ENCODE measurements at places on chromosomes 11 and 22. TPM values are rescaled to one million over a fixed set of nuclear protein-coding genes. Genes with fewer than 3 reads are reported as not detected.

The TEX54 gene
- 0.95 TPM for total RNA-seq

DNA sequence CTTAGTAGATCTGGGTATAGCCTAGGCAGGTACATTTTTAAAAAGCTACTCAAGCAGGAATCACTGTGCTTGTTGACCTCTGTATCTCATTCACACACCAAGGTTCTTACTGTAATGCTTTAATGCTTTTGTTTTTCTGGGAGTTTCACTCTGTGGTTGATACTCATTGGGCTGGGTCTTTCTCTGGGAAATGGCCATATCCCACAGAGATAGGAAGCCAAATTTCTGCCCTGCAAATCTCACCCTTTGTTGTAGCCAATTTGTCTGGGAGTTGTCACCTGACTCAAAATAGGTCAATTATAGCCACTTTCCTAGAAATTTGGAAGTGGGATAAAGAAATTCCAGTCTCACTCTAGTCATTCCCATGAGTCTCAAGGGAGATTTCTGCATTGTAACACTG lies 195.8 kb upstream of the BDNF start:
- no peak overlapping the region for H3K4me3 ChIP-seq
- H3K36me3 ChIP-seq: no peaks in the 10 kb centered on the region
- peaks cover 13% of the 10 kb centered on the region for H3K4me1 ChIP-seq

The TRIOBP gene
- total RNA-seq: 30.7 TPM

DNA sequence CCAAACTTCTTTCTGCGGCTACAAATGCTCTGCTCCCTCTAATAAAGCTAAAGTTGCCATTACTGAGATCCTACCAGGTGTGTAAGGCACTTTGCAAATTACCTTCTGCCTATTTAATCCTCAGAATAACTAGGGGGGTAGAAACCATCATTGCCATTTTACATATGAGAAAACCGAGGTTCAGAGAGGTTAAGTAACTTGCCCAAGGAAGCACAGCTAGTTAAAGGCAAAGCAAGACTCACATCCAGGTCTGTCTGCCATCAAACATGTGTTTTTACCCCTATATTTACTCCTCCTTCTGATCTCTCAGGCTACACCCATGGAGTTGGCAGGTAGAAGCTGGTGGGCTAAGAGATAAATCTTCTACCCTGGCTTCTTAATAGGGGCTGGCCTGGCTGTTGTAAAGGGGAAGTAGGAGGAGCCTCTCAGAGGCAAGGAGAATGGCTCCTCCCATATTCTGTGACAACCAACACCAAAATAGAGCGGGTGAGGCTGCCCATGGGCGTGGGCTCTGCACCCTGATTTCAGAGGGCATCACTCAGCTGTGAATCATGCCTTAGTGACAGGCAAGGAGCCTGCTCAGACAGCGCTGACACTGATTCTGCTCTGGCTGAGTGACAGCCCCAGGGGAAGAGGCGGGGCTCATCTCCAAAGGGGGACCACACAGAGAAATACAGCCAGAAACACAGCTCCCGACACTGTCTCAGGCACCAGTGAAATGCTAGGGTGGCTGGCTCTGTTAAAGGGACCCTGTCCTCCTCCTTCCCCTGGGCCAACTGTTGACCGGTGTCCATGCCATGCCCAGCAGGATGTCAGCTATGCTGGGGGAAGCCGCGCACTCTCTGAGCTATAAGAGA lies 106.8 kb downstream of the ABTB2 start:
- peaks cover 14% of the 10 kb centered on the region for H3K4me1 ChIP-seq
- no peak overlapping the region for H3K27ac ChIP-seq
- H3K27me3 ChIP-seq: no peaks in the 10 kb centered on the region
- H3K36me3 ChIP-seq: no peaks in the 10 kb centered on the region
- no peak for DNase-seq

DNA sequence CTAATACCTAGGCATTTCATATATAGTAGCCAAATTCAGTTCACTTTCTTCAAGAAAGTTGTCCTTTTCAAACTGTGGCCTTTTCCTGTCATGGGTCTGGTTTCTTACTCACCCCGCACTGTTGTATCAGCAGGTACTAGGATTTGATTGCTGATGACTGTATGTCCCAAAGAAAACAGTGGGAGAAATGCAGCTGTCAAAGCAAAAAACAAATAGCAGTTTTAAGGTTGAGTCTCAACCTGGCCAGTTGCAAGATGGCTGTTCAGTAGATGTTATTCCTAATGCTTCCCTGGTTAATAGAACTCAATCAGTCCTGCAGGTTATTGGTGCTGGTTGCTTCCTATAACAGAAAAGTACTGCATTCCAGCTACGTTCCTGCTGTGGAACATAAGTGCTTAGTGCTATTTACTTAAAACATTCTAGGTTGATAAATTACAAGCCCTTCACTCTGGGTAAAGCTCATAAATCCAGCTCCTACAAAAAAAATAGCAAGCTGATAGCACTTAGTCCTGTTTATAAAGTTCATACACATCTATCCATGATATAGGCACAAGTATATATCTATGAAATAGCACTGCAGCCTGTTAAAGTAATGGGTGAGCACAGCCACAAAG lies 26.6 kb downstream of the NF2 start:
- peak overlapping the region; percentile 9 for H3K27ac ChIP-seq
- H3K4me1 ChIP-seq: peaks cover 50% of the 10 kb centered on the region
- H3K4me3 ChIP-seq: no peak overlapping the region
- DNase-seq: no peak
- H3K27me3 ChIP-seq: no peaks in the 10 kb centered on the region

DNA sequence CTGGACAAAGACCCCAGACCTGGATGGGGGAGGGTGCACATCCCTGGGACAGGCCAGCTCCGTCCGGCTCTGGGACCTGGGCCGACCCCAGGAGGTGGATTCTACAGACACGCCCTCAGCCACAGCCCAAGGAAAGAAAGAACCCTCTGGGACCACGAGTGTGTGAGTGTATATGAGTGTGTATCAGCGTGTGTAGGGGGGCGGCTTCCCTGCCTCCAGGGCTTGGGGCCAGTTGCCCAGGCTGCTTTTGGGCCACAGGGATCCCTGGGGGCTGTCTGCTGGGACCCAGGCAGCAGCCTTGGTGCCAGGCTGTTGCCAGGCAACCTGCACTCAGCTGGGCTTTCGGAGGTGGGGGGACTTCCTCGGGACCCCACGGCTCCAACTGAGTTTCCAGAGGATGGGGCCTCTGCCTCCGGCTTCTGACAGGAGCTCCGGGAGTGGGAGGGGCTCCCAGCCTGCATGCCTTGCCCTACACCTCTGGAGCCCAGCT lies 8.9 kb downstream of the DUSP8 start:
- H3K27ac ChIP-seq: no peak overlapping the region
- no peak overlapping the region for H3K4me3 ChIP-seq
- H3K36me3 ChIP-seq: no peaks in the 10 kb centered on the region
- H3K4me1 ChIP-seq: no peaks in the 10 kb centered on the region
- H3K27me3 ChIP-seq: no peaks in the 10 kb centered on the region
- no peak for DNase-seq

Data from Caco-2 (cell line).